Astrocyte (in vitro differentiated cells and primary cell): ENCODE measurements at places on chromosomes 7 and 10.
A peak's percentile ranks its signal among the peaks of the same experiment; 100 is the strongest.

DNA sequence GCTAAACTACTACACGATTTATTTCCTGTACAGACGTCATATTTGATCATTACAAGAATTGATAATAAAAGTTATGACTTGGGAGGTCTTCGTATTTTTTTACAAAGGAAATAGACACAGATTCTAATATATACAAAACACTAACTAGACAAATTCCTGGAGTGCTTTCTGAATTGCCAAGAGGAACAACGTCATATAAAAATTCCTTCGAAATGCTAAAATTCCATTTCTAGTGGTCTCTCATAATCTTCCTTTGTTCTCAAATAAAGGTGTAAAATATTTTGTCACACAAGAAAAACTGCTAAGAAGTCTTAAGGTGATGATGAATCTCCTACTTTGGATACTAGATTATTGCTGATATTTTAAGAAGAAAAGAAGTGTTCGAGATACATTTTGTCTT lies 85.4 kb downstream of the CDK6 start:
- peak; percentile 65 for DNase-seq

GRCh38 chr10:85671530-85671929 lies 695.1 kb downstream of the GRID1 start:
- DNase-seq, result no peak

DNA sequence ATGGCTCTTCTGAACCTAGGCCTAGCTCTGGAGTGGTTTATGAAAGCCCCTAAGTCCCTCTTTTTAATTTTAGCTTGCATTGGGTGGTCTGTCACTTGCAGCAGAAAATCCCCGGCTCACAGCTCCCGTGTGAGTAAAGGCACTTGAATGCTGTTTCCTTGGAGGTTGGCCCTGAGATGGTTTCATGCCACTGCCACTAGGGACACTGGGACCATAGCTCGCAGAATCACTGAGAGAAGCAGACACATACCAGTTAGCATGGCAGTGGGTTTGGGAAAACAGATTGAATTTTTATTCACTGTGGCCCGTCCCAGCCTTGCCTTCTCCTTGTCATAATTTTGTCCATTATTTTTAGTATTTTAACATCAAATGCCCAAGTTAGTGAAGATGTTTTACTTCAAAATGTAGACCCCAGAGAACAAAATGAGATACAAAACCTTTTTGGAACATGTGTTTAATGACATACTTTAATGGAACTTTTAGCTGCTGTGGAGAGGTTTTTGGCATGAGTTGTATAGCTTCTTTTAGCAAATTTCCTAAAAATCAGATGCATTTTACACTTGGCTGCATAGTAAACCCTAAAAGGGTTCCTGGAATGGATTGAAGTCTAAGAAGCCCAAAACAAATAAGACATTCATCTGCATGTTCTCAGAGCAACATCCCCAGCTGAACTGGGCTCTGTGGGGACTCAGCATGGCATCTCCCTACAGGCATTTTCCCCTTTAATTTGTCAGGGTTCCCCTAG lies 259.7 kb upstream of the PITRM1 start:
- no peak for DNase-seq

DNA sequence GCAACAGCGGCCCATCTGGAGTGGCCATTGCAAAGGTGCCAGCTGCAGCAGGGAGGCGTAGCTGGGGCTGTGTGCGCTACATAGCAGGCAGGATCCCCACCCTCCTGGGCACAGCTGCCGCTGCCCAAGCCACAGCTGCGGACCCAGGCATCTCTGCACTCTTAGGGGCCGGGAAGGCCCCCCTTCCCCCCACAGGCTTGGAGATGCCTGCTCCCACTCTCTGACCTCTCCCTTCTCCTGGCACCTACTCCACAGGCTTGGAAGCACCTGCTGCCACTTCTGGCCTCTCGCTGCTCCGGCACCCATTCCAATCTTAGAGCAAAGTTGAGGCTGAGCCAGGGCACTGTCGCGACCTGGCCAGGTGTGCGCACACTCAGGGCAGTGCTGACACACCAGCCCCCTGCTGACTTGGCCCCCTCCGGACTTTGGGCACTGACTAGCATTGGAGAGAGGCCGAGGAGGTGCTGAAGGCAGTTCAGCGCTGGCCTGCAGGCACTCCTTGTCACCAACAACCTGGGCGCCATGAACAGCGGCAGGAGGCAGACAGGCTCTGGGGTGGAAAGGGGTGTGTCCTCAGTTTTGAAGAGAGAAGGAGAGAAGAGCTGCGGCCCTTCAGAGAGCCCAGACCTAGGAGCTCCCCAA lies 18.4 kb downstream of the RBM48 start:
- DNase-seq, result no peak

DNA sequence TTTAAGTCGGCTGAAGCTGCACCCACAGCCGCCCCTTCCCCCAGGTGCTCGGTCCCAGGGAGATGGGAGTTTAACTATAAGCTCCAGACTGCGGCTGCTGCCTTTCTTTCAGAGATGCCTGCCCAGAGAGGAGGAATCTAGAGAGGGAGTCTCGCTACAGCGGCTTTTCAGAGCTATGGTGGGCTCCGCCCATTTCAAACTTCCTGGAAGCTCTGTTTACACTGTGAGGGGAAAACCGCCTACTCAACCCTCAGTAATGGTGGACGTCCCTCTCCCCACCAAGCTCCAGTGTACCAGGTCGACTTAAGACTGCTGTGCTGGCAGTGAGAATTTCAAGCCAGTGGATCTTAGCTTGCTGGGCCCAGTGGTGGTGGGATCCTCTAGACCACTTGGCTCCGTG lies 135.4 kb downstream of the CXCL12 start:
- DNase-seq, result no peak

DNA sequence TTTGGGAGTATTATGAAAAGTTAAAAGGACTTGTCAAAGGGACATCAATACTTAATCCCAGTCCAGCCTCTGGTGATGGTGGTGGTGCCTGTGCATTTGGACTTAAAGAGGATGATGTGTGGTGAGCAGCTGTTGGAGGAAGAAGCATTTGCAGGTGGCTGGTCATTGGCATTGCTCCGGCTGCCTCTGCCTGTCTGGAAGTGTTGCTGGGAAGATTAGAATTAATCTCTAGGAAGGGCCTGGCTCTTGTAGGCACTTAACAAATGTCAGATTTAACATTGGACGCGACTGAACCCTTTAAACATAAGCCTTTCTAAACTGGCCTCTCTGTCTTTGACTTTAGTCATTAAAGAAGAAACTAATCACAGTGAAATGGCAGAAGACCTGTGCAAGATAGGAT lies 58.8 kb downstream of the FIGNL1 start:
- DNase-seq, result no peak

DNA sequence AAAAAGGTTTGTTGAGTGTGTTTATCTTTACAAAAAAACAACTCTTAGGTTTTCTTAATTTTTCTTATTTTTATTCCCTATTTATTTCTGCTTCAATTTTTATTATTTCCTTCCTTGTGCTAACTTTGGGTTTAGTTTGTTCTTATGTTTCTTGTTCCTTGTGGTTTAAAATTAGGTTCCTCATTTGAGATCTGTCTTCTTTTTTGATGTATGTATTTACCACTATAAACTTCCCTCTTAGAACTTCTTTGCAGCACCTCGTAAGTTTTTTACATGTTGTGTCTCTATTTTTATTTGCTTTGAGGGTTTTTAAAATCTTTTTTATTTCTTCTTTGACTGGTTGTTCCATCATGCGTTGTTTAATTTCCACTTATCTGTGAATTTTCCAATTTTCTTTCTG lies 1217.1 kb upstream of the CELF2 start:
- DNase-seq, result no peak

DNA sequence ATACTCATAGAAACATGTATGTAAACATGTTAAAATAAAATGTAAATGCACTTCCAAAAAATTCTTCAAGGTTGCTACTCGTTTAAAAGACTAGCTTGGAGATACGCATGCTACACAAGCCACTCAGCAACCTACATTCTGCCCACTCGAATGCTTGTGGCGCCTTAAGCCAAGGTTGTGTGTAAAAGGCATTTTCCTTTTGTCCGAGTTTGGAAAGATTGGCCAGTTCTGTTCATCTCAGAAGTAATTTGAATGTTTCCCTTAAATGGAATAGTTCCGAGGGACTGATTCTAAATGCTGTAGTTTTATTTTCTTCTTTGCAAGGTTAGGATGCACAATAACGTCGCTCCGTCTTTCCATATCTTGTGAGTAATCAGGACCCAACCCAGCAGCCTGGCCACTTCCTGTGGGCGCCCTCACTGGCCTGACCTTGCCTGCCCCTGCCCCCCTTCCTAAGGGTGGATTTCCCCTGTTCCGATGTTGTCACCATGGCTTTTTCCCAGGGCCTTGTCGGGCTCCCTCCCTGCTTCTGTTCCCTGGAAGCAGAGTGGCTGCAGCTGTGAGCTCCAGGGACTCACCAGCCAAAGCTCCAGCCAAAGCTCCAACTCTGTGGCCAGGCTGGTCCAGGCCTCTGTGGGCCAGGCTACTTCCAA lies 70.6 kb downstream of the PTPRE start:
- DNase-seq, result peak; percentile 84

DNA sequence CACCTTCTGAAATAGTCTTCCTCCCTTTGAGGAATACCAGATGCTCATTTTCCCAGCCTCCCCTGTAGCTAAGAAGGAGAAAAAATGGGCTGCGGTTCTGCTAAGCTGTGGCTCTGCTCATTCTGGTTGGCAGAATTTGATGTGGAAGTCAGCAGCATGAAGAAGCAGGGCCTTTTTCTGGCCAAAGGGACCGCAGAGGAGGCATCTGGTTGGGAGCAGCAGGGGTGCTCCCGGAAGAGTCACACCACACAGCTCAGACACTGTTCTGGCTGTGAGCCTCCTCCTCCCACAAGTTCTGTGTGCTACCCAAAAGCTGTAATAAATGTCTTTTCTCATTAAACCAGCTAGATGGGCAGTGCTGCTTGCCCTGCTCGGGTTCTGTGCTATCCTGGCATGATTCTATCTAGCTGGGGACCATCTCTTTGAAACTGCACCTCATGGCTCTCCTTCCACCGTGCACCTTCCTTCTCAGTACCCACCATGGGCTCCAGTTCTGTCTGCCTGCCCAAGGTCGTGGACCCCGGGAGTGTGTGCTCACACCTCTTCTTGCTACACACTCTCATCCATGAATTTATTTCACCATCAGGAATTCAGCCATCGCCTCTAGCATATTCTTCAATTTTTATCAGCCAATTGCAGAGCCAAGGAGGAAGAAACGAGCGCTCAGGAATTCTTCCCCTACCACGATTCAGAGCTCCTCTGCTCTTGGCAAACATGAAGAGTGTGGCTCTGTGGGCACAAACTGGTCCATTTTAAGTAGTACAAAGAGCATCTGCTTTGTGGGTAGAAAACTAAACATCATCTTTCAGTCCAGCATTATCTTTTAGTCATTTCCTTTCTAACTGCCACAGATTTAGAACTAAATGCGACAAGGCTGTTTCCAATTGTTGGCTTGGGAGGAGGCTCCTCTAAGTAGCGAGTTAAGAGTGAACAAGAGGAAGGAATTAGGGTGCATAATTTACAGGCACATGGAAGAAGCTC lies 76.9 kb downstream of the FAM171A1 start:
- DNase-seq, result peak; percentile 34

- peak; percentile 23 for DNase-seq
Observed at GRCh38 chr10:44827431-44828006, 83.6 kb upstream of the TMEM72 start.

GRCh38 chr7:73487486-73487885 lies 34.6 kb downstream of the BAZ1B start:
- peak; percentile 4 for DNase-seq

DNA sequence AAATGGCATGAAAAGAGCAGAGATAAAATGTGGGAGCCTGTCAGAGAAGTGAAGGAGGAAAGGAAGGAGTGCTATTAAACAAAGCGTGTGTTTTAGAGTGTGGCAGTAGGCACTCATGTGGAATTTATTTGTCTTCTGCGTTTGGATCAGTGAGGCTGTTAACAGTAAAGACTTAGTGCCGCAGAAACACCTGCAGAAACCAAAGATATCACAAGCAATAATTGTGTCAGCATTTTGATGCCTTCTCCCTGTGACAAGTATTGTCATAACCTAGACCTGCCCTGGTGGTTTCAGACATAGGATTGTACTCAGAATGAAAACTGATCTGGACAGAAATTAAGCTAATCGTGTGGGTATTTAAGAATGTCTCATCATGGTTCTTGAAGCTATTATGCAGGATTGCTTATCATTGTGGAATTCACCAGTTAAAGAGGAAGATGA lies 191.0 kb downstream of the CAMK1D start:
- DNase-seq, result peak; percentile 91

DNA sequence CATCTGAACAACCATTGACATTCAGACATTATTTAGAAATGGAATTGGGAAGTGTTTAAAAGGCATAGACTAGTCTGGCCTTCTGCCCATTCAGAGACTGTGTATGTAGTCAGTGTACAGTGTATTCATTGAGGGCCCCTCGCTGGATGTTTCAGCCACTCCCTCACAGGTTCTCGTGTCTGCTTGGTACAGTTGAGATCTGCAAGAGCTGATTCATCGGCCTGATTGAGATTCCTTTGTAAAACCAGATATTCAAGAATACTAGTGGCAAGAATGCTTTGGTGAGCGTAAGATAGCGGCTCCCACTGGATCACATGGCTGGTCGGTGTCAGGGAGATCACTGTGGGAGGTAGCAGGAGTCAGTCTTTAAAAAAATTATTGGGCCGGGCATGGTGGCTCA lies 119.5 kb downstream of the TCF7L2 start:
- DNase-seq, result peak; percentile 95

- DNase-seq, result no peak
Observed at GRCh38 chr7:15609287-15609686, 47.5 kb upstream of the AGMO start.

- no peak for DNase-seq
Observed at GRCh38 chr10:49164559-49165188, 23.5 kb downstream of the TMEM273 start.

GRCh38 chr7:74482629-74483401 lies 29.1 kb downstream of the GTF2IRD1 start:
- peak; percentile 99 for DNase-seq

DNA sequence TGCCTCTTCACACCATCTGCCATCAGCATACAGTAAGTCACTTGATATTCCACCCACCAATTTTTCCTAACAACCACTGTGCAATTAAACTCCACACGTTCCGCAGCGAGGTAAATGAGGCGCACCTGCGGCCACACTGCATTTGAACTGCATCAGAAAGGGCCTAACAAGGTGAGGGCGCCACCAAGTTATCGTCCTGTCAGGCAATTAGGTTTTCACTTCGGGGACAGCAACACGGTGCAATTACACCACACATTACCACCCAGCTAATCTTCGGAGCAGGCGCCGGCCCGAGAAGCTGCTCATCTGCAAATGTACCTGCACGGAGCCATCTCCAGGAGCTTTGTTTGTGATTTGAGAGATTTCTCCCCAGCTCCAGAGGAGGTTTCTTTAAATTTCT lies 84.4 kb downstream of the EBF3 start:
- no peak for DNase-seq

GRCh38 chr7:134031835-134032617 lies 95.1 kb upstream of the LRGUK start:
- no peak for DNase-seq

DNA sequence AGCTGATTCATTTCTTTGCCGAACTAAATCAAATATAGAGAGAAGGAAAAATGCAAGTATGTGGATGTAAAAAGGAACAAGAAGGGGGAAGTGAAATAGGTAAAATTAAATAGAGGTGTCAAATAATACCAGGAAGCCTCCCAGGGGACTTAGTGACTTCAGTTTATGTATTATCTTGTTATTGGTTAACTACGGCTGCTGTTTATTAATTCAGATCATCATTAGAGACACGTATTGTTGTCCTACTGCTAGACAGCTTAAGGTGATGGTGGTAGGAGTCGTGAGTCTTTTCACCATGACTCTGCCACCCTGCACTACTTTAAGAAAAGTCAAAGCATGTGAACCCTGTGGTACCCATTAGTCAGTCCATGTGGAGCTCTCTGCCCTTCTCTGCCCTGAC lies 289.1 kb downstream of the PRKG1 start:
- DNase-seq, result no peak
